ENCODE measurements at places on chromosomes 3 and 15. TPM values are rescaled to one million over a fixed set of nuclear protein-coding genes. Genes with fewer than 3 reads are reported as not detected.

Gene PIF1
- total RNA-seq, result 7.4 TPM

Gene WDR49
- under 0.01 TPM for total RNA-seq

Gene P2RY1
- 1.1 TPM for total RNA-seq

- no peak for DNase-seq
These were observed 67.1 kb downstream of the MB21D2 start for GRCh38 chr3:192850451-192850981.

DNA sequence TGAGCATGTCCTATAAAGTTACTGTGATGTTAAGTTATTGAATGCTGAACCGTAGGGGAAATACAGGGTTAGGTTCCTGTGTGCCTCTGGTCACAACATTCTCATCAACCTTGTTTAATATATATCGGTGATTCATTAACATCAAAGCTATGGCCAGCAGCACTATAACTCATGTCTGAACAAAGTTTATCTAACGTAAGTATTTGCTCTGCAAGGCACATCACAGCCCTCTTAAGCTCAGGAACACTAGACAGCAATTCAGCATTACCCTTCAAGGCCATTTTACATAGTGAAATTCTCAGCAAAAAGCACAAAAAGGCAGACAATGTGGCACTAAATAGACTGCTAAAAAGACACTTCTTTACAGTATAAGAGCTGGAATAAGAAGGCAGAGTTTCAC lies 48.2 kb upstream of the FNDC3B start:
- DNase-seq, result no peak

- DNase-seq, result no peak
These were observed 102.9 kb downstream of the ADCY5 start for GRCh38 chr3:123346021-123346420.
